ENCODE measurements at places on chromosomes 5 and 9.

- DNase-seq = no peak
These were observed 516 bp downstream of the MAST4 start for GRCh38 chr5:66596636-66597182.

DNA sequence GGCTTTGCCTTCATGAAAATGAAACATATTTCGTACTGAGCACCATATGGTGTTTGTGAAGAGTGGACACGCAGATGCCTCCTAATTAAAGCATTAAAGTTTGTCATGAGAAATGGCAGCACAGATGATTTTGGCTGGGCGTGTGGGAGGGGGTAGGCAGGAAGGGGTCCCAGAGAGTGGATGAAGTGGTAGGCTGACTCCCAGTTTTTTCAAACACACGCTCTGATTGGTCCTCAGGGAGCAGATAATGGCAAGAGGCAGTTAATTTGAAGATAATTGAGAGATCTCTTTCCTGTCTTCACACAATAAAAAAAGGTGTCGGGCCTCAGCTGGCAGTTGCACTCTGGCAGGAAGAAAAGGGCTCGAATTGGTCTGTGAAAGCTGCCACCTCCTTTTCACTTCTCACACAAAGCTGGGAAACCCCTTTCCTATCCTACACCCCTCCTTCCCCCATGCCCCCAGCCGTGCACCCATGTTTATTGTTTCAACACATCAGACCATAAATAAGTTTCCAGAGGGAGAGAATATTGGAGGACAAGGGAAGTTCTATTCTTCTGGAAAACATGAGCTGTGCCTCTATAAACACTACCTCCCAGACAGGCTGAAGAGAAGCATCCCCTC, 429.6 kb downstream of the ARHGEF28 start:
- no peak for DNase-seq

DNA sequence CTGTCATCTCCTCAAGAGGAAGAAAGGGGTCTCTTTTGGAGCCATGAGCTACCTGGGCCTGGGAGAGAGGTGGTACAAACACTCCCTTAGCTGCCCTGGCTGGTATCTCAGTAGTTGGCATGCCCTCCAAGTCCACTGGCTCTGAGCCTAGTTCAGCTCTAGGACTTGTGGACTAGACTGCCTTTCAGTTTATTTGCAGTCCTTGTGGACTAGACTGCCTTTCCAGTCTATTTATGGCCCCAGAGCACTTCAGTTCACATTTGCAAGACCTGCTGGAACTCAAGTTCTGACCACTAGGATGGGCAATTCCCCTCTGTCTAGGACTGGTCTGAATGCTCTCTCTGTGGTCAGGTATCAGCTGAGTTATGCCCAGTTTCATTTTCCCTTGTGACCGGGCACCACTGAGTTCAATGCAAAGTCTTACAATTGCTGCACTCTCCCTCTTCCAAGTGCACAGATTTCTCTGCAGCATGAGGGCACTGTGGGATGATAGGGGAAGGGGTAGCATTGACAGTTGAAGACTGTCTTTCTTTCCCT, 1019.0 kb downstream of the TAF11L14 start:
- DNase-seq = no peak

DNA sequence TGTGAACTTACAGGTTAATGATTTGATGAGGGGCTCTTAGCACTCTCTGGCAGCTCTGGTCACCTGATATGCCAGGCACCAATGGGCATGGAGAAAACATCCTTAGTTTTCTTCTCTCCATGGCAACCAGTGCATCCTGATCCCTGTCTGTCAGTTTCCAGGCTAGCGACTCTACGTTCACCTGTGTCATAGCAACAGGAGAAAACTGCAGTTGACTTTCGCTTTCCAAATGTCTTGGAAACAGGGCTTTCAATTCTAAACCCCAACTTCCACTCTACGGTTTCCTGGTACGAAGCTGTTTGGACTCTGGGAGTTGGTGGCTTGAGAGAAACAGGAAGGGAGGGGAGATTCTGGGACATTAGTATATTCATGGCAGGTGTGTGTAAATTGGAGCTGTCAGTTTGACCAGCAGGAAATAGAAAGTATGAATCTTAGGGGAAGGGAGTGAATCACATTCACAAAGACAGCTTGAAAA, 74.4 kb downstream of the SLC28A3 start:
- DNase-seq = no peak

GRCh38 chr5:16784843-16785791, 151.0 kb downstream of the MYO10 start:
- DNase-seq = peak; percentile 48

GRCh38 chr9:124840300-124840833, 12.9 kb upstream of the WDR38 start:
- DNase-seq = no peak

GRCh38 chr5:173451031-173451430, 122.8 kb upstream of the STC2 start:
- peak; percentile 24 for DNase-seq

DNA sequence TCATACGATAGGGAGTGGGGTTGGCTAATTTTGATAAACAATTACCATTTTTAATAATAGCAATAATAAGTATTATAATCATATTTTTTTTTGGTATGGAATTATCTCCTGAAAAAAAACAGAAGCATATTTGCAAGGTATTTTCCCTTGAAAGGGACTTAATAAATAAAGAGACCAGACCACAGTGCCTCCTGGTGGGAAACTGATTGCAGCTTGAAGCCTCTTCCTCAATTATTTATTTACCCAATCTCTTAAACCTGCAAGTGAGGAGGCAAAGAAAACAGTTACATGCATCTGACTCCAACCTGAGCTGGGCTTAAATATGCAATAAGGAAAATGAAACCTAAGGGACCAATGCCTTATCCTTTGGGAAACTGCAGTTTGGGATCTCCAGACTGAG, 388.1 kb upstream of the ACO1 start:
- DNase-seq = no peak

- DNase-seq = no peak
These were observed 192.6 kb downstream of the ESM1 start for GRCh38 chr5:54792611-54793404.

- DNase-seq = no peak
These were observed 53.3 kb upstream of the ZBED3 start for GRCh38 chr5:77140350-77140749.

- DNase-seq = no peak
These were observed 122.9 kb downstream of the OXCT1 start for GRCh38 chr5:41747301-41747700.

GRCh38 chr9:135864447-135865049, 42.8 kb downstream of the CAMSAP1 start:
- peak; percentile 18 for DNase-seq

- DNase-seq = no peak
These were observed 82.6 kb downstream of the CETN3 start for GRCh38 chr5:90326995-90327394.

All from GM12864 (cell line).